ENCODE measurements at places on chromosomes 13 and 19.

- DNase-seq, result no peak
These were observed 329.5 kb downstream of the ATP8A2 start for GRCh38 chr13:25701304-25701703.

DNA sequence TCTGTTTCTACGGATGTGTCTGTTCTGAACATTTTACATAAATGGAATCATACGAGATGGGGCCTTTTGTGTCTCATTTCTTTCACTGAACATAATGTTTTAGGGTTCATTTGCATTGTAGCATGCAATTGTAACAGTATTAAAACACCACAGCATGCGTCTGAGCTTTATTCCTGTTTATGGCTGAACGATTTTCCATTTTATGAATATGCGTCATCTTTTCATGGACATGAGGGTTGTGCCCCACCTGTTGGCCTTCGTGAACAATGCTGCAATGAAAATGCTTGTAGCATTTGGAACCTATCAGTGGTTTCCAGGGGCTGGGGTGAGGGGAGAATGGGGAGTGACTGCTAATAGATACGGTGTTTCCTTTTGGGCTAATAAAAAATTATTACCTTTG lies 5.1 kb downstream of the OR10H1 start:
- DNase-seq, result no peak

DNA sequence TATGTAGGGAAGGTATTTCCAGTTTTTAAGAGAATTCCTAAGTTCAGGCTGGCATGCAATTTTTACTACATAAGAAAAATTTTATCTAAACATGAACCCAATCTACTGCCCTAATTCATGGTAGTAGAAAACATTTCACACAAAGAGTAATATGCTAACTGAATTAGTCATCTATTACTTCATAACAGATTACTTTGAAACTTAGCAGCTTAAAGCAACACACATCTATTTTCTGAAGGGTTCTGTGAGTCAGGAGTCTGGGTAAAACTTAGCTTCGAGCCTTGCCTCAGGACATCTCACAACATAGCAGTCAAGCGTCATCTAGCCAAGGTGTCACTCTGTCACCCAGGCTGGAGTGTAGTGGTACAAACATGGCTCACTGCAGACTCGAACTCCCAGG lies 537.5 kb downstream of the DCT start:
- DNase-seq, result no peak

DNA sequence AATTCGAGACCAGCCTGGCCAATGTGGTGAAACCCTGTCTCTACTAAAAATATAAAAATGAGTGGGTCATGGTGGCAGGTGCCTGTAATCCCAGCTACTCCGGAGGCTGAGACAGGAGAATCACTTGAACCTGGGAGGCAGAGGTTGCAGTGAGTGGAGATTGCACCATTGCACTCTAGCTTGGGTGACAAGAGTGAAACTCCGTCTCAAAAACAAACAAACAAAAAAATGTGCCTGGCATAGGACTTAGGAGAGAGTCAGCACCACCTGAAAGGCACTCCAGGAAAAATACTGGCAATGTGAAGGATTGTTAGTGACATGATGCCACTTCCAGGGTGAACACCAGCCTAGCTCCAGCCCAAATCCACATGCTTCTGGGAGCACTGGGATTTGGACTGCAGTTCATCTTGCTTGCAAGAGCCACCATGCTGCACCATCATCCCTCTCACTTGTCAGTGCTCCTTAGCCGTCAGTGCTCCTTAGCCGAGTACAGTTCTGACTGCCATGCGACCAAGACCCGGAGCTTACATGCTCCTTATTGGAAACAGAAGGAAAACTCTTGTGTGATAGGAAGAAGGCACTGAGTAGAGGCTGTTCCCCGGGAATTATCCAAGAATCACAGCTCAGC lies 145.1 kb upstream of the RNF113B start:
- no peak for DNase-seq

DNA sequence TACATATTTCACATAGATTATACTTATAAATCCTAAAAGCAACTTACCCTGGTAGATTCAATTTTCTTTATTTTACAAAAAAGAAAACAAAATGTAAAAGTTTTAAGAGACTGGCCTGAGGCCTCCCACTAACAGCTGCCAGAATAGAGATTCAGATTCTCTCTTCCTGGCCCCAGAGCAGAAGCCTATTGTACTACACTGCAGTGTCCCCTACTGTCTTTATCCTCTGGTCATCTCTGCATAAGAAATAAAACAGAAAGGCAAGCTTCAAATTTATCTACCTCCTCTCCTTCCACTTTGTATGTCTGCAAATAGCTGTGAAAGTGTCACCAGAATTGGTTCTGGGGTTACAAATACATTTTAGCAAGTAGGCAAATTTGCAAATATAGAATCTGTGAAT lies 1004.1 kb upstream of the PCDH9 start:
- no peak for DNase-seq

GRCh38 chr13:106143930-106144709 lies 391.3 kb downstream of the EFNB2 start:
- peak; percentile 18 for DNase-seq

DNA sequence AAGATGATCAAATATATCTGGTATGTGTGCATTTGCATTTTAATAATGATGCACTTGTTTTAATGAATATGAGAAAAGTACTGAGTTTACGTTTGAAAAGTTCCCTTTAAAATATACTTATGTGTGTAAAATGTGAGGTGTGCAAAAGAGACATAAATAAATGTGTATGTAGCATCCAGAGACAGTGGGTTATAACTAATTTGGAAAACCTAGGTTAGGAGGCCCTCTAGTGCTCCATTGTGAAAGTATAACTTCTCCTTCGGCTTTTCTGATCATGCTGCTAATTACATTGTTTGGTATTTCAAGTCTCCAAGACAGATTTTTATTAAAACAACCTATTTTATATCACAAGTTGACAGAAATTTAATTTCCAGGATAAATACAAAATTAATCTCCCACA lies 30.1 kb downstream of the SCEL start:
- no peak for DNase-seq

- DNase-seq, result no peak
These were observed 201.3 kb downstream of the POU4F1 start for GRCh38 chr13:78401873-78402707.

DNA sequence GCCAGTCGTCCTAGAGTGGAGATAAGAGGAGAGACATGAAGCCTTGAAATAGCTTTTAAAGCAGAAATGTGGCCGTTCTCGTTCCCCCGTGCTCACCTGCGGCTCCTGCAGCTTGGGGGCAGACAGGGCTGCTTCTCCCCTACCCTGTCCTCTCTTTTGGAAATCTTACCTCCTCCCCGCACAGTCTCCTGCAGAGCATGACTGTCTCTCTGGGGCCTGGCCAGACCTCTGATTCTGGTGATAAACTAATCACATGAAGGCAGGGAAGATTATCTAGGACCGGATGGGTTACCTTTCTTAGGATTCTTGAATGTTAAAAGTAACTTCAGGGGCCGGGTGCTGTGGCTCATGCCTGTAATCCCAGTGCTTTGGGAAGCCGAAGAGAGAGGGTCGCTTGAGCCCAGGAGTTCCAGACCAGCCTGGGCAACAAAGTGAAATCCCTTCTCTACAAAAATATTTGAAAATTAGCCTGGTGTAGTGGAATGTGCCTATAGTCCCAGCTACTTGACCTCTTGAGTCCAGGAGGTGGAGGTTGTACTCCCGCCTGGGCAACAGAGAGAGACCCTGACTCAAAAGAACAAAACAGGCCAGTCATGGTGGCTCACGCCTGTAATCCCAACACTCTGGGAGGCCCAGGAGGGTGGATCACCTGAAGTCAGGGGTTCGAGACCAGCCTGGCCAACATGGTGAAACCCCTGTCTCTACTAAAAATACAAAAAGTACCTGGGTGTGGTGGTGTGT lies 8.1 kb downstream of the CEBPA start:
- DNase-seq, result no peak

- DNase-seq, result no peak
These were observed 6.2 kb downstream of the XAB2 start for GRCh38 chr19:7622933-7623685.

DNA sequence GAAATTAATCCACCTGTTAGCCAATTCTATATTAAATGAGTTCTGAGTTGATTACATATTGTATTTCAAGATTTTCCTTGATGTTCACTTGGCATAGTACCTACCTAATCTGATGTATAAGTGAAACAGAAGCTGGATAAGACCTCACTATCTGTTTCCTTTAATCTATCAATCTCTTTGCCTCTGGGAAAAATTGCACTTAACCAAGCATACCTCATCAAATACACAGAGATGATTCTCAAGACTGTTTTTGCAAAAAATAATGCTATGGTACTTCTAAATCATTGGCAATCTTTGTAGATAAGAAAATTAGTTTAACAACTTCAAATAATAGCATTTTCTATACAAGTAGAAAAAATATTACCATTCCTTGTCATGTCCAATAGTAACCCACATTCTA lies 55.2 kb downstream of the SERPINE3 start:
- no peak for DNase-seq

- DNase-seq, result no peak
These were observed 125.9 kb upstream of the USP29 start for GRCh38 chr19:56993851-56994250.
